Esophagus squamous epithelium (tissue), 5 donors: ENCODE measurements at places on chromosomes 1 and 21. TPM values are rescaled to one million over a fixed set of nuclear protein-coding genes. Genes with fewer than 3 reads are reported as not detected.

The VSIG8 gene
- total RNA-seq = 0.38 TPM

The CELSR2 gene
- 23.4 TPM for total RNA-seq

The SIK1 gene
- 3.6 TPM for total RNA-seq

The SGIP1 gene
- total RNA-seq = 2.3 TPM

The ADCY10 gene
- total RNA-seq = not detected

The CD1D gene
- 1.7 TPM for total RNA-seq
